Stimulated activated CD4-positive, alpha-beta T cell treated with anti-CD3 and anti-CD28 coated beads, Interleukin-4, amount 100 ng/mL, for 1 hour (primary cell): ENCODE measurements at places on chromosomes 11 and 22.

GRCh38 chr11:33040033-33040861 lies 875 bp downstream of the TCP11L1 start:
- DNase-seq = no peak

- no peak for DNase-seq
These were observed 437.8 kb upstream of the CCDC90B start for GRCh38 chr11:83723999-83724398.

DNA sequence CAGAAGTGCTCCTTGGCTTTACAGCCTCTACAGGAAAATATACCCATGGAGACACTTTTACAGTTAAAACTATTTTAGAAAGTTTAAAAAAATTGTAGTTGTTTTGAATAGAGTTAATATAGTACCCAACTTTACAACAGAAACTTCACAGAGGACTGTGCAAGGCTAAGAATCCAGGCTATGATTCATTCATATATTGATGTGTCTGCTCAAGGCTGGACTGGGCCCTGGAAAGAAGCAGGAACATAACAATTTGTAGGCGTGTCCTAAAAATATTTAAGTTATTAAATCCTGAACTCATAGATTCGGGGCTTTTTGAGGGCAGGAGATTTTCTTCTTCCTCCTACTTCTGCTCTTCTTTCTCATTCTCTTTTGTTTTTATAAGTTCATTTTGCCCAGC lies 291.5 kb upstream of the CCDC179 start:
- DNase-seq = no peak

GRCh38 chr22:26650722-26651421 lies 6.5 kb upstream of the MIAT start:
- no peak for DNase-seq

- DNase-seq = no peak
These were observed 25.4 kb downstream of the NEAT1 start for GRCh38 chr11:65448074-65448417.

GRCh38 chr11:41282395-41282794 lies 177.1 kb downstream of the LRRC4C start:
- no peak for DNase-seq

GRCh38 chr11:126165311-126165720 lies 46.1 kb downstream of the RPUSD4 start:
- DNase-seq = no peak

- no peak for DNase-seq
These were observed 115.1 kb downstream of the ARFGAP2 start for GRCh38 chr11:47061429-47062178.

DNA sequence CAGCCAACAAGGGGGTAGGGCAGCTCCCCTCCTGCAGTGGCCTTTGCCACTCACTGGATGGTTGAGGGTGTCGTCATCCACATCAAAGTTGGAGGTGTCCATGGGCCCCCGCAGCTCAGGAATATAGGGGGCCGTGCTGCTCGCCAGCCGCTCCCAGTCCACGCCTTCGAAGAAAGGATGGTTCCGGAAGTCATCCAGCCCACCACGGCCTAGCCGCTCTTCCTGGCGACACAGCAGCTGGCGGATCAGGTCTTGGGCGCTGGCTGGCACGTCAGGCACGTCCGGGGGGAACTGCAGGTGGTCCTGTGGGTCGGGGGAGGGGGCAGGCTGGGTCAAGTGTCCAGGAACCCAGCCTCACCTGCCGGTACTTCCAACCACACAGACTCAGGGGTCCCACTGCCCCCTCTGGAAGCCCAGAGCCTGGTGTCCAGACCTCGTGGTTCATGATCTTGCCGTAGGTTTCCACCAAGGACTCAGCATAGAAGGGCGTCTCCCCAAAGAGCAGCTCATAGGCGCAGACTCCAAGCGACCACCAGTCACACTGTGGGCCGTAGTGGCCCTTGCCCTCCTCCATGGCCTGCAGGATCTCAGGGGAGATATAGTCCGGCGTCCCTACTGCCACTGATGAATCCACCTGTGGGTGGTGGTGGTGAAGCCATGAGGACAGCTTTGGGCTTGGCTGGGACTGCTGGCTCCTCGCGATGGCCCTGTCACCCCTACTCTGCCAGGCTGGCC lies 5.7 kb downstream of the CDC42BPG start:
- no peak for DNase-seq

GRCh38 chr11:10678101-10678500 lies 15.5 kb downstream of the IRAG1 start:
- DNase-seq = no peak

DNA sequence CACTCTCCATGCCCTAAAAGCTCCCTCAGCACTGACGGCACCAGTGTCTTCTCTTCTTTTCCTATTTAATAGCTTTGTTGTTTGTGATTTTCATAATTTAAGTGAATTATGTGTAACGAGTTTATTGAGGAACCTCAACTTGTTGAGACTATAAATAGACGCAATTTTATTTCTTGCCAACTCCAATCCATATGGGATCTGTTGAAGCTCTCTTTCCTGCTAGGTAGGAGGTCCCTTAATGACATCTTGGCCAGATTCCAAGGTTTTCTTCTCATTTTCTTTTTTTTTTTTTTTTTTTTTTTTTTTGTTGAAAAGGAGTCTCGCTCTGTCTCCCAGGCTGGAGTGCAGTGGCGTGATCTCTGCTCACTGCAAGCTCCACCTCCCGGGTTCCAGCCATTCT lies 14.2 kb downstream of the RTL6 start:
- DNase-seq = no peak

GRCh38 chr11:3879216-3879966 lies 23.9 kb downstream of the STIM1 start:
- no peak for DNase-seq

GRCh38 chr22:45918459-45919370 lies 58.2 kb downstream of the WNT7B start:
- DNase-seq = no peak

- DNase-seq = peak; percentile 33
These were observed 1.4 kb upstream of the CELSR1 start for GRCh38 chr22:46538814-46539160.

DNA sequence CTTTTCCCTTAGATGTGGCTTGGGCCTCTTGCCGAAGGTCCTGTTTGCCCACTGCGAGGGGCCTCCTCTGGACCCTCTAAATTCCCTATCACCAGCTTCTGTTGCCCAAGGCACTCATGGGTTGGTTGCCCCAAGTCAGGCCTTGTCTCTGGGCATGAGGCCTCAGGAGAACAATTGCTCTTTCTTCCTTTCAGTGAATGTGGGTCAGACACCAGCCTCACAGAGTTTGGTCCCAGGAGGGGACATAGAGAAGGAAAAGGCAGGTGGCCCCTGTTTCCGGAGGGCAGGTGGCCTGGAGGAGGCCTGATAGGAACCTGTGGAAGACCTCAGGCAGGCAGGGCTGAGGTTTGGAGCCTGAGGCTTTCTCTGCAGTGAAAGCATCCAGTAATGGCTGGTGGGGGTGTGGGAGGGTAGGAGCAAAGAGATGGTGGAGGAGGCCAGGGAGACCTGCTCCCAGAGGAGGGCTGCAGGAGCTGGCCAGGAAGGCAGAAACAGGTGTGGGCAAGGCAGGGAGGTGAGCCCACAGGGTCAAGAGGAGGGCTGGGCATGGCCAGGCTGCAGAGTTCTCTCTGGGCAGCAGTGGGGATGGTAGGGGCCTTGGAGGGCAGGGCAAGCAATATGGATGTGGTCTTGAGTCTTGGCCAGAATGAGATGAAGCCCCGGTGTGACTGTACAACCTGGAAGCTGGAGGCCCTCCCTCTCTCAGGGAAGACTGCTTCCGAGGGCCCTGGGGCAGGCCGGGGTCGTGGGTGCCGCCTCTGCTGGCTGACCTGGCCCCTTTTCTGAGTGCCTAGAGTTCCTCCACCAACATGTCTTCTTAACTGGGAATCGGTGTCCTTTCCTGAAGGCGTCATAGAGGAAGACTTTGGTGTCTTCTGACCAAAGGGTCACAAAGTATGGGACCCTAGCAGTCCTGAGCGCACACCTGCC lies 28.0 kb upstream of the LMO1 start:
- no peak for DNase-seq

DNA sequence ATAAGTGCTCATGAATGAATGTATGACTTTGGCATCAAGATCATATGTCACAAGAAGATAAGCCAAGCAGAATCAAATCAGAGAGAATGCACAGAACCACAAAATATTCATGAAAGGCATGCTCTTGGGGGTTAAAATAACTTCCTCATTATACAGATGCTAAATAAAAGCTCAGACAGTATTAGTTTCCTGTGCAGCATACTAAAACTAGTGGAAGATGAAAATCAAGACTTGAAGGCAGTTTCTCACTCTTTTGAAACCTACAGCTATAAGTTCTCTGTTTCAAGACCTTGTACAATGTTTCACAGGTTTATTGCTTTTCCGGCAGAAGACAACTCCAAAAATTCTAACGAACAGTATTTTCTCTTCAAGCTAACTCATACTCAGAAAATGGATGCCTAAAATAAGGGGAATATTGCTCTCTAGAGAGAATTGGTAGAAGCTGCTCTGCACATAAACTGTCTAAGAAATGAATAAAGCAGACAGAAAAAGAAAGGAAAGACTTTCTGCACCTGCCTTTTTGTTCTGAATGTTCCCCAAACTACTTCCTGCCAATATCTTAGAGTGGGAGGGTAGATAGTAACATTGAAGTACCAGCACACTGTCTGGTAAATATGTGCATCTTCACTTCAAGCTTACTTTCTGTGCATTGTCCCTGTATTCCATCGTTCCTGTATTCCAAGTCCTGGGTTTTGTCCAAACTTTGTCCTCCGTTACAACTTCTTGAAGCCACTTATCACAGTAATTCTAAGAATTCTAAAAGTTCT lies 639.4 kb upstream of the FAT3 start:
- DNase-seq = no peak

DNA sequence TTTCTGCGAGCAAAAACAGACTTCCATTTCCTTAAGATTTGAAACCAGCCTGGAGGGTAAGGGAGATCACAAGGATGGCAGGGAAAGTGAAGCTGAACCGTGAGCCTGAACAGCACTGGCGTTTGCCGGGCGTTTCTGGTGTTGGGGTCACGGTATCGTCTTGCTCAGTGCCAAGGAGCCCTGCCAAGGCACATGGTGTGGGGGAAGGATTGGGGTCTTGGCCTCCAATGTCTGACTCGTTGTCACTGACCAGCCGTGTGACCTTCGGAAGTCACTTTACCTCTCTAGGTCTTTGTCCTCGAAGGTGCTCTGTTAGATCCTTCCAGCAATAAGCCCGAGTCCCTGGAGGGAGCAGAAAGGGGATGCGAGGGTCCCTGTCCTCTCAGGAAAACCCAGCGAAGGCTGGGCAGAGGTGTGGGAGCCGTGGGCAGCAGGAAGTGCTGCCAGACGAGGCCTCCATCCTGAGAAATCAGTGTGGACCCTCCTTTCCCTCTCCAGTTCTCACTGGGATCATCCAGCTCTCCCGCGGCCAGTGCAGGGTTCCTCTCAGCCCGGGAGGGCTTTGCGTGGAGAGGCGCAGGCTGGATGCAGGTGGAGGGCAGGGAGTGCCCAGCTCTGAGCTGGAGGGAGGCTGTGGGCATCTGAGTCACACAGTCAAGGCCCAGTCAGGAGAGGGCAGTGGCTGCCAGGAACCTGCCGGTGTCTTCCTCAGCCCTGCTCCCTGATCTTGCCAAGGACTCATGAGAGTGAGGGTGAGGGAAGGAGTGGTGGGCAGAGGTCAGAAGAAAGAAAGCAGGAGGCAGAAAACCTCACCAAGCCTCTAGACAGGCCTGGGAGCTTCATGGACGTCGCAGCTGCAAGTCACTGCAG lies 18.9 kb downstream of the TOM1 start:
- no peak for DNase-seq

- DNase-seq = no peak
These were observed 827.4 kb downstream of the OPCML start for GRCh38 chr11:132704781-132705375.

GRCh38 chr22:23124611-23125511 lies 16.9 kb downstream of the RSPH14 start:
- no peak for DNase-seq

GRCh38 chr11:78567209-78567608 lies 7.5 kb downstream of the NARS2 start:
- no peak for DNase-seq

DNA sequence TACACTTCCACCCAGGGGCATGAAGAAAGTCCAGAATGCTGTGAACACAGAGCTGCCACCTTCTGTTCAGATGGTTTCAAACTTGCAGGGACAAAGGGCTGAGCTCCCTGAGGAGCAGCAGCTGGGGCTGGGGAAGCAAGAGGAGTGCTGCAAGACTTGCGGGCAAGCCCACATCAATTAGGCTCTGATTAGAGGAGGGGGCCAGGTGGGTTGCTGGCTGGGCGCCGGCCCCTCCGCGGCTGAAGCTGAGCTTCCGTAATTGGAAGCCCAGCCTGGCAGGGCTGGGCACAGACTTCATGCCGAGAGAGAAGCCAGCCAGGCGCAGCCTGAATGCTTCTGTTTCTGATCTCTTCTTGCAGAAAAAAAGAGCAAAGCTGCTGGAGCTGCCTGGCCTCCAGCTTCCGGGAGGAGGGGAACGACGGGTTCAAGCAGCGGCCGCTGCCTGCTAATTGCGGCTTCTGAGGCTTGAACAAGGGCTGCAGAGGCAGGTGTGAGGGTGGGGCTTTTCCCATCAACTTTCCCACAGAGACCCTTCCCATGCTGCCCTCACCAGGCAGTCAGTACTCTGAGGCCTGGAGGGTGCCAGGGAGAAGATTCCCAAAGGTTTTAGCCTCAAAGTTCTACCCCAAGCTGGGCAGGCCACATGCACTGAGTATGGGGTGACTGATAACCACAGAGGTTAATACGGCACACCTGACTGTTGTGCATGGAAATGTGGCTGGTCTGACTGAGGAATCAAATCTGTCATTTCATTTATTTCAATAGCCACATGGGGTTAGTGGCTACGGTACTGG lies 91.1 kb upstream of the LMO1 start:
- DNase-seq = no peak

GRCh38 chr22:19903031-19903430 lies 38.5 kb upstream of the COMT start:
- DNase-seq = no peak

GRCh38 chr11:62241095-62241494 lies 944 bp upstream of the SCGB1D2 start:
- no peak for DNase-seq

DNA sequence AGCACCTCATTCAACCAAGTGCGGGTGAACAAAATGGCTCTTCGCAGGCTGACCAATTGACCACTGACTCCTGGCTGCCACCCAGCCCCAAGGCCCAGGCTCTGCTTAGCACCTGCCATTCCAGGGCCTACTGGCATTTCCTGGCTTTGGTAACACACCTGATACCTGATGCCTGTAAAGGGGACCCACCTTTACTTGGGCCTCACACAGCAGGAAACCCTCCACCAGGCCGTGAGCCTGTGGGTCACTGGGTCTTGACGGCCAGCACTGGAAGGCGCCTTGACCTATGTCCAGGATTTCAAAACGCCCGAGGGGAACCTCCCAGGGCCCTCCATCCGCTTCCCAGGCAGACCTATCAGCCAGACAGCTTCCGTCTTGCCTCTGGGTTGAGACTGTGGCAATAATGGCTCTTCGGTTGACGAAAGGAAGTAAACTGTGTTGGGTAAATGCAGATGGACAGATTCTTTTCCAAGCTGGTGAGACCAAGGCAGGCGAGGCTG lies 16.8 kb upstream of the TMEM184B start:
- DNase-seq = no peak

GRCh38 chr11:20042045-20042639 lies 118.1 kb downstream of the DBX1 start:
- DNase-seq = no peak
